ENCODE measurements at places on chromosomes 7 and 10. TPM values are rescaled to one million over a fixed set of nuclear protein-coding genes. Genes with fewer than 3 reads are reported as not detected.

DNA sequence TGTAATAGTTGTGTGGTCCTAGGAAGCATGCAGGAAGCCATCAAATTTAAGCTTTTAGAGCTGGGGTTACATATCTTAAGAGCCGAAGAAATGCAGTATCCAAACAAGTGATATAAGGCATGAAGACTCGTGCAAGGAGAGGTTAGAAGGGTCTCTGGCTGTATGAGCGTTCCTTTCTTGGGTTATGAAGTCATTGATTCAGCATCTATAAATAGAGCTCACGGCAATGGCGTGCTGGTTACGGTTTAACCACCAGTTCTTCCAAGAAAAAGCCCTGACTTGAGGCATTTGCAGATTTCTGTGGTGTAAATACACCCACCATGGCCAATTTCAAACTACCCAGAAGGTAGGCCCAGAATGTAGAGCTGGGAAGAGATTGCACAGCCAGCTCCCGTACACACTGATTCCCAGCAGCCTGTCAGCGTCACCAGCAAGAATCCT is 72.0 kb upstream of the KAT6B start:
- no peak for DNase-seq

DNA sequence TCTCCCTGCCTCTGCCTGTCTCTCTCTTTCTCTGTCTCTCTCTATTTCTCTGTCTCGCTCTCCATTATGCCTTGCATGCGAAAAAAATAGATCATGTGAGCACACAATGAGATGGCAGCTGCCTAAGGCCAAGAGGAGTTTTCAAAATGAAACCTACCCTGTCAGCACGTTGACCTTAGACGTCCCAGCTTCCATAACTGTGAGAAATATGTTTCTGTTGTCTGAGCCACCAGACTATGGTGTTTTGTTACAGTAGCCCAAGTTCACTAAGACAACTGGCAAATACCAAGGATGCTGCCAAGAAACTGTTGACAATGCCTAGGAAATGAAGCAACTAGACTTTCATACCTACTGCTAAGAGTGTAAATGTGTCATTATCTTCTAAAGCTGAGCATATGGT is 70.6 kb upstream of the PLXDC2 start:
- DNase-seq: no peak

DNA sequence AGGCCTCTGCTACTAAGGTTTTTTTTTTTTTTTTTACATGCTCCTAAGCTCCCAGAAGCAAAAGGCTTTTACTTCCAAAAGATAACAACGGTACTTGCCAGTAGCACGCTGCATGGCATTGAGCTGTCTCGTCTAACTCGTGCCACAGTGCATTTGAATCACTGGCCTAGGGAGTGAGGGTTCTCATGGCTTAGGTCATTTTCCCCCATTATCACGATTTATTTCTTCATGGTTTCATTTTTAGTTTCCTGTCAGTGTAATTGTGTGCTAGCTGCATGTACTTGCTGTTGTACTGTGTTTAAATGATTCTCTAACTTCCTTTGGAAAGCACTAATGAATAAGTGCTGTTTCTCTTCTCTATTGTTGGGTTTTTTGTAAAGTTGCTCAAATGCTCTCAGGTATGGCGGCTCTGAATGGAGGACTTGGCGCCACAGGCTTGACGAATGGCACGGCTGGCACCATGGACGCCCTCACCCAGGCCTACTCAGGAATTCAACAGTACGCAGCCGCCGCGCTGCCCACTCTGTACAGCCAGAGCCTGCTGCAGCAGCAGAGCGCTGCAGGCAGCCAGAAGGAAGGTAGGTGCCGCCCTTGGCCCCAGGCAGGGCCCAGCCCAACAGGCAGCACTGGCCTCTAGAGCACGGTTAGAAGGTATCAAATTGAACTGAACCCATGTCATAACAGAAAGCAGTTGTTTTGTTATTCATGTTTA is 290.5 kb downstream of the USP6NL start:
- no peak for DNase-seq

PROSER2 gene
- 1.5 TPM for total RNA-seq

All from sigmoid colon (tissue), 7 donors.